Islet precursor cell (in vitro differentiated cells): ENCODE measurements at places on chromosomes 2 and 18.

- DNase-seq: no peak
Measured at GRCh38 chr2:129865976-129866375, 113.5 kb upstream of the RAB6C start.

GRCh38 chr2:52934323-52934898 lies 833.2 kb upstream of the CHAC2 start:
- no peak for DNase-seq

- no peak for DNase-seq
Measured at GRCh38 chr18:77063260-77063659, 69.3 kb downstream of the MBP start.

DNA sequence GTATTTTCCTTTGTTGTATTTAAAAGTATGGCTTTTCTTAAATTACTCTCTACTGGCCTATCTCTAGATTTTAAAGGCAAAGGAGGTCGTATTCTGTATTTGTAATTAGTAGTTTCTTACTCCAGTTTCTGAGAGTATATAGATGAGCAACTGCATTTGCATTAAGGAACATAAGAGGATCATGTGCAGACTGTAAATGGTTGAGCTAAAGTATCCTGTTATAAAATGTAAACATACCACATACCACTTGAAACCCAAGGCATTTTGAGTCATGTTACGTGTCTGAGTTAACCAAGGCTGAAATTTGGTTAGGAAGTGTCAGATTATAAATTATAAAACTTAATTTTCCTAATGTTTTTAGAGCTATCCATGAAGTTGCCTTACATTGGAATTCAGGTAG lies 76.3 kb downstream of the GPD2 start:
- DNase-seq: no peak

DNA sequence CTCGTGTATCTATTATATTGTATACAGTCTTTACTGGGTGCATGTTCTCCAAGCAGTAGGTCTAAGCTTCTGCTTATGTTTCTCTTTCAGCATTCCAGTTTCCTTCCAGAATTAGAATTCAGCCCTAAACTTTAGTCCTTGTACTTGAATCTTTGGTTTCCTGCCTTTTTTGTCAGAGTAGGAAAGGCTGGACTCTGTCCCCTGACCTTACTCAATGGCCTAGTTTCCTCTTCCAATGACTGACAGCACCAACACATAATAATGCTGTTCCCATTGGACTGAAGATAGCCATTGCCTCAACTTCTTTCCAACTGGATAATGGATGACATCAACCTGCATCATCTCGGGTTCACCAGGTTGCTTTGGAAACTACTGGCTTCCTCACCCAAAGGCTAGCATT lies 217.0 kb downstream of the FIGN start:
- no peak for DNase-seq

DNA sequence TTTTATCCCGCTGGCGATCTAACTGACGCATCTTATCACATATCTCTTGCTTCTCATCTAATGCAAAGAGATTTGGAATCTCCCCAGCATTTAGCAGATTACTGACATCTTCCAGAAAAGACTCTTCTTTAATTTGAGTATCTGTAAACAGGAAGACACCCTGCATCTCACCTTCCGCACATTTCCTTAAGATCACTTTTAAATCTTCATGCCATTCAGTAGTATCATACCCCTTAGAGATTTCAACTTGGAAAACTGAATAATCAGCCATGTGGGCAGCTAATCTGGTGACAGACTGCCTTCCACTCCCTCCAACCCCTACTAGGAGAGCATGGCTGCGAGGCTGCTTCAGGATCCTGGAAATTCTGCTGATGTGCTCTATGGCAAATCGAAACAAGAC lies 204.3 kb downstream of the DNAH7 start:
- no peak for DNase-seq

- no peak for DNase-seq
Measured at GRCh38 chr2:83103613-83104012, 1355.5 kb downstream of the SUCLG1 start.

- peak; percentile 19 for DNase-seq
Measured at GRCh38 chr2:239322416-239323086, 78.3 kb downstream of the HDAC4 start.

GRCh38 chr2:233384811-233385488 lies 30.7 kb downstream of the DGKD start:
- DNase-seq: peak; percentile 64

- no peak for DNase-seq
Measured at GRCh38 chr2:186407611-186408010, 78.4 kb upstream of the ZC3H15 start.

GRCh38 chr2:9764153-9764778 lies 79.0 kb upstream of the TAF1B start:
- DNase-seq: no peak

GRCh38 chr2:160432633-160433032 lies 61.0 kb downstream of the RBMS1 start:
- no peak for DNase-seq

- DNase-seq: no peak
Measured at GRCh38 chr2:205908212-205909183, 177.5 kb downstream of the INO80D start.

DNA sequence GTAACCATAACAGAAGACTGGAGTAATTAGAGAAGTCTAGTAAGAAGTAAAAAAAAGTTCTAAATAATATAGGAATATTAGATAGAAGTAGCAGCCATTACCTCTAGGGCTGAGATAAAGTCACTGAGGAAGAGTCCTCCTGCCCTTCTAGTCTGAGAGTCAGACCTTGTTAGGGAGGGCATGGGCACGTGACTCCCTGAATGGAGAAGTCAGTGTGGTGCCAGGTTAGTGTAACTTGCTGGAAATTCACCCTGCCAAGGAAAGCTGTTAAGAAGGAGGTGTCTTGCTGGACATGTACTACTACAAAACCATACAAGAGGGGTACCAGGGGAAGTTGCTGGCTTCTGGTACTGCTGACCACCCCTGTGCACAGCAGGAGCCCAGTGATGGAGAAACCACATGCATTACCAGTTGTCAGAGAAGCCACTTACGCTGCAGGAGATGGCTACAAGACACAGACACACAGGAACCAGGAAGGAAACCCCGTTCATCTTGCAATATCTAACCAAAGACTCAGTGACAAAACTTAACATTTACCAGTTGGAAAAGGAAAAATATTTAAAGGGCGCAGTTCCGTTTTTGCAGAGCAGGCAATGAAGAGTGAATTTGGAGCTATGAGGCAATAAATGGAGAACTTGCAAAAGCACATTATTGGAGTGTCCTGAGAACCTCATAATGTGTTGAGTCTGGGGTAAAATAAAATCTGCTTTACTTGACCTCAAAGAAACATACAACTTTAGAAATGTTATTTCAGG lies 77.2 kb upstream of the TLK1 start:
- no peak for DNase-seq

DNA sequence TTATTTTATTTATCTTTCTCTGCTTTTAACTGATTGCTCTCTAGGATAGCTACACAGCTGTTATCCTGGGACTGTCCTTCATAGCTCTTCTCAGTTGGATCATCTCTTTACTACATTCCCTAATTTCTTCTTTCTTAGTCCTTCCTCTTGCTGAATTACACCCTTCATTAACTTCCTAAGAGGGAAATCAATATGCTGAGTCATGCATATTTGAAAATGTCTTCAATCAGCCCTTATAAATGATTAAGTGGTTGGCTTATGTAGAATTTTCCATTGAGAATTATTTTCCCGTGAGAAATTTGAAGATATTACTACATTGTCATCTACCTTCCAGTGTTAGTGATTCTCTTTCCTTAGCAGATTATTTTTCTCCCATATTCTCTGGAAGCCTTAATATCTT lies 214.2 kb downstream of the SOCS6 start:
- DNase-seq: no peak

DNA sequence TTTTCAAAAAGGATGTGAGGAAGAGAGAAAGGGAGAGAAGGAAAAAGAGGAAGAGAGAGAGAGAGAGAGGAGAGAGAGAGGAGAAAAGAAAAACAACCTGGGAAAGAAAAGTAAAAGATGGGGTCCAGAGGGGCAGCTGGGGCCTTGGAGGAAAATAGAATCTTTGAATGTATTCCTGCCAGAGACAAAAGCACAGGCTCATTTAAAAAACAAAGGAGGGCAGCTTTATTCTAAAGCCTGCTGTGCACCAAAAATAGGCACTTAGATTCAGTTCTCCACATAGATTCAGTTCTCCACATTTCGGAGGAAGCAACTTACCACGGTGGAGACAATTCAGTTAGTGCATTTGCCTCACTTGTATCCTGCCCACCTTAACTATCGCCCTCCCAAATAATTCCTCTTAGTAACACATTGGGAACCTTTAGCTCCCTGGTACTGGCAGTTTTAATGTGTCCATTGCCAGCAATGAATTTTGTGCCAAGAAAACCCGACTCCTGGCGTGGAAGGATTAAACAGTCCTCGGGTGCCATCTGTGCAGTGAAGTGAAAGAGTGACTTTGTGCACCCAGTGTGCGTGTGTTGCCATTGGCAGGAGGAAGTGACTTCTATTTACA lies 71.3 kb downstream of the DPP4 start:
- no peak for DNase-seq

DNA sequence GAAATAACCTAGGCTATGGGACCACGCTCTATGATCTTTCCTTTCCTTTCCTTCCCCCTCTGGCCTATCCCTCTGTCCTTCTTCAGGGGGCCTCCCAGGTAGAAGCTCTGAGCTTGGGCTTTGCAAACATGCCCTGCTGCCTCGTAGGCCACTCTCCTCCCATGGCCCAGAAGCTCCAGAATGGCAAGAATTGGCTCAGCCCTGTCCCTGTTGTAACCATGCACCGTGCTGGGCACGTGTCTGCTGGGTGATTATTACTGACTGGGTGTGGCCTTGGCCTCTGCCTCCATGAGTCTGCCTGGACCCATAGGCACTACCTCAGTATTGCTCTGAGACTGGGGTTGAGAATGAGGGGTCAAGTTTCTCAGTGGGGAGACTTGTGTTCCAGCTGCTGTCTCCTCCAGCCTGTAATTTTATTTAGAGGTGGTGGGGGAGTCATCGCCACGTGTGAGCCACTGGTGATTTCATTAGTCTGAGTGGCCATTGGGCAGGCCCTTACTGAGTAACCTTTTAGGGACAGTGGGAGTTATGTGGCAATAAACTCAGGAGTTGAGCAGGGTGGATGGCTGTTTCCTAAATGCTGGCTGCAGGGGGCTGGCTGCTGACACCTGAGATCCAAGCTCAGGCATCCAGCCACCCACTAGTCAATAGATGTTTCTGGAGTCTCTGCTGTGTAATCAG lies 157.9 kb downstream of the CLIP4 start:
- DNase-seq: peak; percentile 36

- no peak for DNase-seq
Measured at GRCh38 chr18:3713166-3713565, 263.2 kb downstream of the TGIF1 start.
